ENCODE measurements at places on chromosomes 1 and 21.

DNA sequence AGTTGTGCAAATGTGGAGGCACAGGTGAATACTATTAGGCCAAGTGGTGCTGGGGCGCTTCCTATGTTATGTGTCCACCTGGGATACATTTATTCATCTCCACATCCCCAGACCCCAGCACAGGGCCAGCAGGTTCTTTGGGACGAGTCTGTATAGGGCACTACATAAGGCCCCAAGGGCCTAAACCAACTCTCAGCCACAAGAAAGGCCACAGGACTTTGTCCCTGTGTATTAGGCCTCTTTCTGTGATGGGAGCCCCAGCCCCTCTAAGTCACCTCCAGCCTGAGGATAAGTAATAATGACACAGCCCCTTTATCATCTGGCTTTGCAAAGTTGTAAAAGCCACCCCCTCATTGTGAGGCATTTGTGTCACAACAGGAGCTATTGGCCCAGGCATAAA, 79.2 kb upstream of the CD1D start:
- no peak for DNase-seq

- no peak for DNase-seq
These were observed 182.7 kb downstream of the KCNT2 start for GRCh38 chr1:196425513-196425912.

GRCh38 chr1:101000131-101000873, 25.3 kb downstream of the DPH5 start:
- DNase-seq: no peak

- no peak for DNase-seq
These were observed 56.6 kb downstream of the SMYD2 start for GRCh38 chr1:214337511-214337910.

DNA sequence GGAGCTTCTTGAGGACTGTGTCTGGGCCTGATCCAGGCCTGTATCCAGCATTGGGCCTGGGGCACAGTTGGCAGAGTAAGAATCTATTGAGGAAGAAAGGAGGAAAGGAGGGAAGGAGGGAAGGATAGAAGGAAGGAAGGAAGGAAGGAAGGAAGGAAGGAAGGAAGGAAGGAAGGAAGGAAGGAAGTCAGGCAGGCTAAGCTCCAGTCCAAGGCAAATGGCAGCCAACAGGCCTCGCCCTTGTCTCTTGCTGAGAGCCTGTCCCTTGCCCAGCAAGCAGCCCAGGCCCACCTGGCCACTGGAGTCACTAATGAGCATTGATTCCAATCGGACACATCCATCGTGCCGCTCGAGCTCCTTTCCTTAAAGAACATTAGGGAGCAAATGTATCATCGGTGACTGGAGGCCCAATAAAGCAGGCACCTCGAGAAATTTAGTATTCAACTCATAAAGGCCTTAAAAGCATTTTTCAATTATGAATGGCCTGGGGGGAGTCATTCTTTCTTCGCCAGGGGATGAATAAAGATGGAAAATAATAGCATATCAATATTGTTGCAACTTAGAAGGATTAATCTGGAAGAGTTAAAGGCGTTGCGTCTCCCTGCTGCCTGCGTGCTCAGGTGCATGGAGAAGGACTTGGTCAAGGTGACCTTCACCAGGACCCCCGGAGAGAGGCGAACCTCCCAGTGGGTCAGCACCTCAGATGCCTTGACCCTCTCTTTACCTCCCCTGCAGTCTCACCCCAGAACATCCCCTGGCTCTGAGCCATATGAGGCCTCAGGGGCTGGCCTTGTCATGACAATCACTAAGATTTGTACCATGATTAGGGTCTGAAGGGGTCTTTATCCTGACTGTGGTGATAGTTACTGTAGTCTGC, 144.5 kb upstream of the RUNX3 start:
- DNase-seq: no peak

GRCh38 chr1:25243907-25244306, 3.3 kb downstream of the RSRP1 start:
- DNase-seq: no peak

GRCh38 chr21:34807146-34807880, 138.5 kb downstream of the CLIC6 start:
- peak; percentile 92 for DNase-seq

- DNase-seq: no peak
These were observed 9.2 kb downstream of the DDI2 start for GRCh38 chr1:15626269-15626950.

Data from RWPE1 (cell line).